ENCODE measurements at places on chromosomes 3 and 15. TPM values are rescaled to one million over a fixed set of nuclear protein-coding genes. Genes with fewer than 3 reads are reported as not detected.

DNA sequence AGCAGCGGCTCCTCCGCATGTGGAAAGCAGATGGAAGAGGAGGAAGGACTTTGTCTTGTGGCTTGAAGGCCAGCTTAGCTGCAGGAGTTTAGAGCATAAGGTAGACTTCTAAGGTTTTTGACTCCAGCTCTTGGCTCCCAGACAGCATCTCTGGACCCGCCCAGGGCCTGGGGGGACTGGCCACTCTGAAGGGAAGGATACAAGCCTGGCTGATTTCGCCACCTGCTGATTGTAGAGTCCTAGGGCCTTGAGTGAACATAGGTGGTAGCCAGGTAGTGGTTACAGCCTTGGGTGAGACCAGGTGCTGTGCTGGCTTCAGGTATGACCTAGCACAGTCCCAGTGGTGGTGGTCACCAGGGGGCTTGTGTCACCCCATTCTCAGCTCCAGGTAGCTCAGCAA, 48.4 kb upstream of the RPL35A start:
- no peak for DNase-seq

GRCh38 chr3:18208856-18209255, 216.3 kb downstream of the SATB1 start:
- no peak for DNase-seq

DNA sequence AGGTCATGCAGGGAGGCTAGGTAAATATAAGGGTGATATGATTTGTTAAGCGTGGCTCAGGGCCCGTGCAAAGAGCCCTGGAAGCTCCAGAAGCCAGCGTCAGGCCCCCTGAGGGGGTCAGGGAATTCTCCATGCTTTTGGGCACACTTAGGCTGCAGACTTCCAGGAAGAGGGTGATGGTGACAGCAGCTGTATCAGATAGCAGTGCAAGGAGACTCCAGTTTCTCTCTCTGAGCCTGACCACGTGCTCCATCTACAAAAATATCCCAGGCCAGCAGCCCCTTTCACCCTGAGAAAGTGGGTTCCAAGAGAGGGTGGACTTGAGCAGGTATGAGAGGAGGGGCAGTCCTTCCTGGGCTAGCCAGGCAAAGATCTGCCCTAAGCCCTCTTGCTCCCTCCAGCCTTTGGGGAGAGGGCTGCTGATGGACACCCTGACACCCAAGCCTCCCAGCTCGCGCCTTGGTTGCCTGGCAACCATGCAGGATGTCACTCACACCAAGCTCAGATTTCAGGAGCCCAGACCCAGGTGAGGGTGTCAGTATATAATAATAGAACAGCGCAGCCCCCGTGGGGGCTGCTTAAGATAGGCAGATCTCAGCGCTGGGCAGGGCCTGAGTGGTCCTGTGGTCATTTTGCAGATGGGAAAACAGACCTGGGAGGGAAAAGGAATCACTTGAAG, 35.8 kb downstream of the ATP2B2 start:
- DNase-seq: no peak

GRCh38 chr3:22887664-22888291, 315.3 kb upstream of the UBE2E2 start:
- peak; percentile 31 for DNase-seq

GRCh38 chr3:189094539-189094938, 77.2 kb upstream of the TPRG1 start:
- DNase-seq: no peak

GRCh38 chr3:27728195-27729087, 6.3 kb upstream of the EOMES start:
- no peak for DNase-seq

GRCh38 chr3:170961616-170962400, 53.4 kb upstream of the EIF5A2 start:
- DNase-seq: no peak

DNA sequence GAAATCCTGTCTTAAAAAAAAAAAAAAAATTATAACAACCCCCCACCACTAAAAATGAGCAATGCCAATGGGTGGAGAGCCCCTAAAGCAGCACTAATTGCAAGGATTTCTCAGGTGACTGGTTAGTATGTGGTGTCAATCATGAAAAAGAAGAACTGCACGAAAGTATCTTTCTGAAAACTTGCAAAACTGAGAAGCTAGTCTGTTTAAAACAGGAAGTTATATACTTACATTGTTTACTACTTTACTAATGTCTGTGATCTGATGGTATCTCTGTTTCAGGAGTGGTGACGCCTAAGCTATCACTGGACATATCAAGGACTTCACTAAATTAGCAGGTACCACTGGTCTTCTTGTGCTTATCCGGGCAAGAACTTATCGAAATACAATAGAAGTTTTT, at the start of gene CCR3:
CCR3 (plus strand) TSS at position 341 of the 400 bp plus-strand sequence. CDS start 22,699 bp downstream, outside the sequence.
- no peak for DNase-seq

DNA sequence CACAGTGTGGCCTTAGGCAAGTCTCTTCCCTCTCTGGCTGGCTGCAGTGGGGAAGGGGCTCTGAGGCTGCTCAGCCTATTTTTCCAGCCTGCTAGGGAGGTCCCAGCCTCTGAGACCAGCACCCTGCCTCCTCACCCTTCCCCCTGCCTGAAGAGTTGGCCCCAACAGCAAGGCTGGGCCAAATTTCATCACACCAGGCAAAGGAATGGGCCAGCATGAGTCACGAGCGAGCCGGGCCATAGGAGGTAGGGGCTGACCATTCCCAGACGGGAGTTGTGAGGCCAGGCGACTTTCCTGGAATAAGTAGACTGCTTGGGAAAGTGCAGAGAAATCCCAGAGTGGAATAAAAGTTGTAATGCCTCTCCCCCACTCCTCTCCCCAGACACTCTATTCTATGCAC, 5.7 kb upstream of the FBLN2 start:
- no peak for DNase-seq

GRCh38 chr3:122581622-122582021, 4.2 kb downstream of the PARP15 start:
- DNase-seq: no peak

DPPA2 gene
- total RNA-seq: not detected

TNFSF10 gene
- 59.3 TPM for total RNA-seq

VPS33B gene
- total RNA-seq: 11.8 TPM

MCCC1 gene
- 48.1 TPM for total RNA-seq

TMCO5A gene
- total RNA-seq: not detected

ONECUT1 gene
- not detected for total RNA-seq

DENND4A gene
- 43.8 TPM for total RNA-seq

CPLX3 gene
- 0.69 TPM for total RNA-seq

All from adrenal gland (tissue), 19 donors.